Mesothelial cell of epicardium (in vitro differentiated cells): ENCODE measurements at places on chromosomes 6 and 20.

GRCh38 chr6:91865889-91866288 lies 1279.0 kb upstream of the MAP3K7 start:
- DNase-seq, result no peak

- no peak for DNase-seq
These were observed 18.2 kb downstream of the SCGN start for GRCh38 chr6:25670208-25670607.

DNA sequence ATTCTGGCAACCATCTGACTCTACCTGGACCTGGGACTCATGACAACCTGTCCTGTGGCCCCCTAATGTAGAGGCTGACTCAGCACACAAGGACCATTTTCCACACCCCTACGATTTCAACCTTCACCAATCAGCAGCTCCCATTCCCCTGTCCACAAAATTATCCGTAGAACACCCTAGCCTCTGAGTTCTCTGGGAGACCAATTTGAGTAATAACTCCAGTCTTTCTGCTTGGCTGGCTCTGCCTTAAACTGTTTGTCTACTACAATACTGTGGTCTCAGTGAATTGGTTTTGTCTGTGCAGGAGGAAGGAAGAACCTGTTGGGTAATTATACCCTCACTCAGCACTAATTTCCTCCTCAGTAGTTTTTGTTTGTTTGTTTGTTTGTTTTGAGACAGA lies 99.3 kb upstream of the MRPS10 start:
- no peak for DNase-seq

GRCh38 chr6:11229655-11230046 lies 2.8 kb downstream of the NEDD9 start:
- DNase-seq, result no peak

DNA sequence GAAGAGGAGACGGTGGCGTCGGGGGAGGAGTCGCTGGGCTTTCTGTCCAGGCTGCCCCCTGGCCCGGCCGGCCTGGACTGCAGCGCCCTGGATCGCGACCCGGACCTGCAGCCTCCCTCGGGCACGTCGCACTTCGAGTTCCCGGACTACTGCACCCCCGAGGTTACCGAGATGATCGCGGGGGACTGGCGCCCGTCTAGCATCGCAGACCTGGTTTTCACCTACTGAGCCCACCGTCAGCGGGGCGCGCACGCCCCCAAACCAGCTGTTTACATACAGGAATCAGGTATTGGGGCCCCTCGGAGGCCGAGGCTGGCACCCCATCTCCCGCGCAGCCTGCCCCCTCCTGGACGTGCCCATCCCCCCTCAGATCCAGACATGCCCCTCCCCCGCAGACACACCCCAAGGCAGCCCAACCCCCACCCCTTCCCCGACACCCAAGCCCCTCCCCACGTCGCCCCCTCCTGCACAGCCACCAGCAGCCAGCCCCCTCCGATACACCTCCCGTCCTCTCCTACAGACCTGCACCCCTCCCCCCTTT lies 1.4 kb downstream of the SOX12 start:
- DNase-seq, result no peak

GRCh38 chr20:9996944-9997343 lies 37.8 kb upstream of the ANKEF1 start:
- DNase-seq, result no peak
